Activated CD4-positive, alpha-beta memory T cell treated with anti-CD3 and anti-CD28 coated beads, Interleukin-2, amount 10 ng/mL, durations not matched to agents 7 days and 5 days (primary cell): ENCODE measurements at places on chromosomes 2 and 18.

DNA sequence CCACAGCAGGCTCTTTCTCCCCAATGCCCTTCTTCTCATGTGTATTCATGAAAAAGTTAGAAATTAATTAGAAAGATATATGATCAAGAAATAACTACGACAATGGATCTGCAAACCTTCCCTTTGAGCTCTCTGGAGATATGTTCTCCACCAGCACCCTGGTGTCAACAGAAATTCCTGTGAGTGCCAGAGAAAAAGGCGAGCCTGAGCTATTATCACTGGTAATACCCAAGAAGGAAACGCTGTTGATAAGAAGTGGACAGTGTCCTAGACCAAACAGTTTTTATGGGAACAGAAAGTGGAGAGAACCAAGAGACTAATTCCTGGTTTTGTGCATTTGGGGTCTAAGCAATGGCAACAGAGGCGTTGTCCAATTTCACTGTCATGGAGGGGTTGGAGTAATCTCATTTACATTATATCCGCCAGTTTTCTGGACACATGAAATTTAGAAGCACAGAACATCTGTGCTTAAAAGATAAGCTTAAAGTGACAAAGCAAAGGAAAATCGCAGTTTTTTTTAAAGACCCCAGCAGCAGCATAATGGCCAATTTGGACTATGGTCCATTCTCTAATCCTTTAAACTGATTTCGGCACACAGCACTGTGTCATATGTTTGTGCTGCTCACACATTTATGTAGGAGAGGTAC is 47.2 kb upstream of the CDC42EP3 start:
- DNase-seq, result no peak

- DNase-seq, result no peak
Measured at GRCh38 chr2:63192169-63192888, 141.7 kb downstream of the OTX1 start.

- no peak for DNase-seq
Measured at GRCh38 chr2:88252111-88252510, 82.0 kb downstream of the THNSL2 start.

DNA sequence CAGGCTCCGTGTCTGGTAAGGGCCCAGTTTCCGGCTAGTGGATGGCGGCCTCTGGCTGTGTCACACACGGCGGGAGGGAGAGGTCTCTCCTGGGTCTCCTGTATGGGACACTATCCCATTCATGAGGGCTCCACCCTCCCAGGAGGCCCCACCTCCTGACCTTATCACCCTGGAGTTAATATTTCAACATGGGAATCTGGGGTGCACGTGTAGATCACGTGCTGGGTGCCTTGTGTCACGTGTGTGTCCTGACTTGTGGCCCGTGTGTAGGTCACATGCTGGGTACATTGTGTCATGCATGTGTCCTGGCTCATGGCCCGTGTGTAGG is 9.9 kb downstream of the NEU4 start:
- DNase-seq, result peak; percentile 6

DNA sequence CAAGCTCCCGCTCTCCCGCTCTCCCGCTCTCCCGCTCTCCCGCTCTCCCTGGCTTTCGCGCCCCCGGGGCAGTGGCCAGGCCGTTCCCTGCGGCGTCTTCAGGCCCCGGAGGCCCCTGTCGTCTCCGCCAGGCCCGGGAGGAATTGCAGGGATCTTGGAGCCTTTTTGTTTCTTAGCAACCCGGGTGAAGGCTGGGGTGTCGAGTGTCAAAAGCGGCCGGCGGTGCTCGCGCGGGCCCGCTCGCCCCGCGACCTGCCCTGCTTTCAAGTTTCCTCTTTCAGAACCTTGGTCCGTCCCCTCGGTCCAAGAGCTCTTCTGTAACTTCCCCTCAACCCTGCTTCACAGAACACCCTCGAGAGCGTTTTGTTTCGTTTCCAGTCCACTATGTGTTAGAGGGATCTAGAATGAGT is 1.4 kb downstream of the RNF138 start:
- DNase-seq, result peak; percentile 46
